ENCODE measurements at places on chromosomes 12 and 14.

- no peak overlapping the region for H3K27ac ChIP-seq
- H3K27me3 ChIP-seq, result peaks cover 4% of the 10 kb centered on the region
- H3K4me3 ChIP-seq, result no peak overlapping the region
- H3K36me3 ChIP-seq, result no peaks in the 10 kb centered on the region
Observed at GRCh38 chr14:100767003-100767787, 40.5 kb downstream of the DLK1 start.

DNA sequence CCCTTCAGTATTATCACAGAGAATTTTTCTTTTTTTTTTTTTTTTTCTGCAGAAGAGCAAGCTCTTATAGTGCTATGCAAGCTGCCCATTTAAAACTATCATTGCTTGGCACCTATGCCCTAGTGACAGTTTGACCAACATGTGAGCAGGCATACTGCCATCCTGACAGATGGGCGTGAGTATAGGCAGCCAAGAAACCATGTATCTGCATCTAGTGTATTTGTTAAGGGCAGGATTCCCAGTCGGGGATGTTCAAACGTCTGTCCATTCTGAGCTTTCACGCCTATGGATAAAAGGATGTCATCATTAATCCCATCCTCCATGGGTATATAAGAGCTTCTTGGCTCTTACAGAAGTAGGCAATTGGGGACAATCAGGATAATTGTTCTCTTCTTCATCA is 8.8 kb downstream of the VRK1 start:
- H3K36me3 ChIP-seq, result no peaks in the 10 kb centered on the region
- no peak overlapping the region for H3K27ac ChIP-seq
- H3K4me3 ChIP-seq, result no peak overlapping the region
- no peaks in the 10 kb centered on the region for H3K27me3 ChIP-seq
- no peaks in the 10 kb centered on the region for H3K4me1 ChIP-seq

DNA sequence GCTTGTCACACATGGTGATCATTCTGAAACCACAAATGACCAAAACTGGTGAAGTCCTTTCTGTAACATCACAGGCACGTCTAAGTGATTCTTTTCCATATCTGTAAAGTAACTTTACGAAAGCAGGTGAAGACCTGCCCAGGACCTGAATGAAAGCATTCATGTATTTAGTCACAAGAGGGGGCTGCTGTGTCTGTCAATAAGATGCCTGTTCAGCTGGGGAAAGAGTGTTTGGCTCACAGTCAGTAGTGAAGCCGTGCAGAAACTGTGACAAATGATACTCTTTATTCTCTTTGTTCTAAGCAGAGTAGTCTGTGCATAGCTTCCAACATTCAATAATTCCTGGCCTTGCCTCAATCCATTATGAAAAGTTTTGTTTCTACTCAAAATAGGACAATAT is 373.5 kb upstream of the OR4E1 start:
- no peaks in the 10 kb centered on the region for H3K36me3 ChIP-seq
- DNase-seq, result no peak
- H3K27ac ChIP-seq, result no peak overlapping the region
- no peak overlapping the region for H3K4me3 ChIP-seq
- no peaks in the 10 kb centered on the region for H3K4me1 ChIP-seq

DNA sequence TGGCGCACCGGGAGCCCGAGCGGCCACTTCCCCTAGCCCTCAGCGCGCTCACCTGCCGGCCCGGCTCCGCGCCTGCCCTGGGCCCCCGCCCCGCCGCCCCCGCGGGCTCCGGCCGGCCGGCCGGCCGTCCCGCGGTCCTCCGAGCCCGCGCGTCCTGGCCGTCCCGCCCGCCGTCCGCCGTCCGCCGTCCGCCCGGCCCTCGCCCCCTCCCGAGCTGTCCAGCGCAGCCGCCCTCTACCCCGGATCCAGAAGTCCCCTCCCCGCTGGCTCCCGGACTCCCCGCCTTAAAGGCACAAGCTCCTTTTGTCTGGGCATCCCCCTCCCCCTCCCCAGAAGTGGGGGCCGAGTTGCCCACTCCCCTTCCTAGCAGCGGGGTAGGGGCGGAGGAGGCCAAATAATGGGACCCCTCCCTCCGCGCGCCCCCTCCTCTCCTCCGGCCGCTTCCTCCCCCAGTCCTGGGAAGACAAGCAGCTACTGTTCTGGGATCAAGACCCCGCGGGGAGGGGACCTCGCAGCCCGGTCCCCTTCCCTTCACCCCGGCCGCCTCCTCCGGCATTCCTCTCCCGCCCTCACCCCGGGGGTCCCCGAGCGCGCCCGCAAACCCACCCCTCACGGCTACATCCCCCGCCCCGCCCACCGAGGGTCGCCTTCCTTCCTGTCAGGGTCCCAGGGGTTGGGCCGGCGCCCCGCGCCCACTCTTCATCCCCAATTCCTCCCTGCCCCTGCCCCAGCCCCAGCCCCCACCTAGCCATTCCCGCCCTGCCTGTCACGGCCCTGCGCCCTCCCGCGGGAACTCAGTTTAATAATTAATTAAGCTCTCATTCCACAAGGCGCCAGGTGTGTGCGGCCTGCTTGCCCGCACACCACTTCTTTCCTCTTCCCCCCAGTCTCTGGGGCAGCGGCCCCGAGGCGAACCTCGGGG is at the start of gene ADCY6:
ADCY6 (minus strand) TSS at position 236 of the 922 bp plus-strand sequence. CDS start 5,655 bp downstream, outside the sequence.
- peaks cover 12% of the 10 kb centered on the region for H3K4me1 ChIP-seq
- peak within 1 kb of the TSS; percentile 92 for H3K4me3 ChIP-seq
- peak; percentile 83 for DNase-seq
- H3K36me3 ChIP-seq, result no peaks in the 10 kb centered on the region
- H3K27me3 ChIP-seq, result no peaks in the 10 kb centered on the region

DNA sequence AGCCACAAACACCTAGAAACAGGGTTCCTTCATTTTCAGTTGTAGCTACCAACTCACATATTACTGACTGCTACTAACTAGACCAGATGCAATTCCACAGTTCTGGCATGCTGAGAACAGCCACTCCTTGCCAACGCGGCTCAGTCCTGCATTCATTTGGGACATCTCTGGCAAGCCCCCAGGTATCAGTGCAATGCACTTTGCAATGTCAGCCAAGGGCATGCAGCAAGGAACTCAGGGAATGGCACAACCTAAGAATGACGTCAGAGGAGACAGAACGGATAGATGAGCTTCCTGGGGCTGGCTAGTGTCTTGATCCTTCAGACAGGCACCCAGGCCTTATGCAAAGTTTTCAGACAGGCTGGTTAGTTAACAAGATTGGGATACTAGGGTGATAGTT is 29.6 kb downstream of the MAP3K9 start:
- DNase-seq, result no peak
- H3K27me3 ChIP-seq, result no peaks in the 10 kb centered on the region
- H3K36me3 ChIP-seq, result no peaks in the 10 kb centered on the region
- H3K27ac ChIP-seq, result no peak overlapping the region

DNA sequence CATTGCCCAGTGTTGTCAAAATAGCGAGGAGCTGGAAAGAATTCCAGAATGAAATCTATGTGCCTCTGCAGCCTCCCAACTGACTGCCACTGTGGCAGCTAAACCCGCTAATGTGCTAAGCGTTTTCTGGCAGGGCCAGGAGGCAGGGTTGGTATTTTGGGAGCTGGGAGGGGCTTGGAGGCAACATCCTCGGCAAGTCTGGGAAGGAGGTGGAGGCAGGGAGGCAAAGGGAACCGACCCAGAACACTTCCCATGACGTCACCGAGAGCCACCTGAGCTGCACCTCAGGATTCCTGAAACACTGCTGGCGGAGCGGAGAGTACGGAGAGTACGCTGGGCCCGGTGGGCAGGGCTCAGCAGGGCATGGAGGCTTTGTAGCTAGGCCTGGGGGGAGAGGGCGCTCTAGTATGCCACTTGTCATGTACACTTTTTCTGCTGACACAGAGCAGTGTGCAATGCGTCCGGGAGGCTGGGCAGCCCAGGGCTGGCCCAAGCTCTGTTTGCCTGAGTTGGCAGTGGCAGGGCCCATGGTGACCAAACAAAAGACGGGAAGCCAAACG is 81.5 kb downstream of the DPF3 start:
- no peaks in the 10 kb centered on the region for H3K36me3 ChIP-seq
- DNase-seq, result peak; percentile 76
- H3K27me3 ChIP-seq, result no peaks in the 10 kb centered on the region
- H3K4me1 ChIP-seq, result no peaks in the 10 kb centered on the region

GRCh38 chr14:54688229-54688628 is 121.3 kb downstream of the SAMD4A start:
- DNase-seq, result no peak
- no peaks in the 10 kb centered on the region for H3K4me1 ChIP-seq
- no peaks in the 10 kb centered on the region for H3K27me3 ChIP-seq
- no peaks in the 10 kb centered on the region for H3K36me3 ChIP-seq

- H3K27me3 ChIP-seq, result no peaks in the 10 kb centered on the region
- peak overlapping the region; percentile 72 for H3K27ac ChIP-seq
- peak overlapping the region; percentile 36 for H3K4me3 ChIP-seq
- H3K4me1 ChIP-seq, result no peaks in the 10 kb centered on the region
Observed at GRCh38 chr14:58752771-58753201, 115.0 kb downstream of the DACT1 start.

- H3K36me3 ChIP-seq, result no peaks in the 10 kb centered on the region
- H3K27ac ChIP-seq, result no peak overlapping the region
- DNase-seq, result no peak
- H3K4me1 ChIP-seq, result no peaks in the 10 kb centered on the region
Observed at GRCh38 chr14:27995691-27996090, 770.9 kb upstream of the FOXG1 start.

DNA sequence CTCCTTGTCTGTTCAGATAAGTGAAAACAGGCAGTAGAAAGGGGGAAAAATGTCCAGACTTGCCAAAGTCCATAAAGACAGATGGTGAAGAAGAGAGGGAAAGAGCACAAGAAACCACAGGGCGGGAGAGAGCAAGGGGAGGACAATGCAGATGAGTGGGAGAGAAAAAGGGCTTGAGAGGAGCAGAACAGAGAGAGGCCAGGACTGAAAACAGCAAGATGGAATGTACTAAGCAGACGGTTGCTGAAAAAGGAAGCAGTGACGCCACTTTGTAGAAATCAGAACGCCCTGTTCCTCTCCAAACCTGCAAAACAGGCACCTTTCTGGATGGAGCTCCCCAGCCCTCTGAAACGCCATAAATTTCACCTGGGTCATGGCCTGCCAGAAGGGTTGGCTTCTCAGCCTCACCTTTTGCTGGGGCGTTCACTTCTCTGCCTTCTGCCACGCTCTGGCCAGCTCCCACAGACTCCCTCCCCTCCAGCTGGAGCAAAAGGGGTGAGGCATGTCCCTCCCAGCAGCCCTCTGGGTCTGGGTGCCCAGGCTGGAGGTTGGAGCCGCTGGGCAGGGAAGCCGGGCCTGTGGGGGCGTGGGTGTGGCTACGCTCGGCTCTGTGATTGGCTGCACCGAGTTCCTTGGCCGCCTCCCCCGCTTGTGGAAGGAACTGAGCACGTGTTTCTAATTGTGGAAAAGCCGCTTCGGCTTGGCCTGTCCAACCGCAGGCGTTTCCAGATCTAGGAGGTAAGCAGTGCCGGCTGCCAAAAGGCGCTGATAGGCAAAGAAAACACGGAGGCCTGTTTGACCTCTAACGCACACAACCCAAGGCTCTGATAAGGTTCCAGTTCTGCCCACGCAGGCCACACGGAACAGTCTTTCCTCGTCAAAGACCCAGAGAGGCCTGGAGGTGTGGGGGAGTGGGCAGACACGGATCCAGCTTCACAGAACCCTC is 29.3 kb downstream of the SLC7A8 start:
- H3K4me1 ChIP-seq, result peaks cover 3% of the 10 kb centered on the region
- peak; percentile 90 for DNase-seq
- peak overlapping the region; percentile 96 for H3K27ac ChIP-seq
- no peaks in the 10 kb centered on the region for H3K27me3 ChIP-seq
- peak overlapping the region; percentile 48 for H3K4me3 ChIP-seq

DNA sequence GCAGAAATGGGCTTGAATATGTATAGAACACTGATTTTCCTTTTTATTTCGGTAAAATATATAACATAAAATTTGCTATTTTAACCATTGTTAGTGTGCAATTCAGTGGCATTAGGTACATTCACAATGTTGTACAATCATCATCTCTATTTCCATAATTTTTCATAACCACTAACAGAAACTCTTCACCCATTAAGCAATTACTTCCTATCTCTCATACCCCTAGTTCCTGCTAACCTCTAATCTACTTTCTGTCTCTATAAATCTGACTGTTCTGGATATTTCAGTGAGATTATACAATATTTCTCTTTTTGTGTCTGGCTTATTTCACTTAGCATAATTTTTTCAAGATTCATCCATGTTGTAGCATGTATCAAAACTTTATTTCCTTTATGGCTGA is 8.9 kb upstream of the RNF212B start:
- H3K36me3 ChIP-seq, result no peaks in the 10 kb centered on the region
- no peak for DNase-seq
- no peak overlapping the region for H3K4me3 ChIP-seq
- H3K27me3 ChIP-seq, result no peaks in the 10 kb centered on the region
- no peak overlapping the region for H3K27ac ChIP-seq

DNA sequence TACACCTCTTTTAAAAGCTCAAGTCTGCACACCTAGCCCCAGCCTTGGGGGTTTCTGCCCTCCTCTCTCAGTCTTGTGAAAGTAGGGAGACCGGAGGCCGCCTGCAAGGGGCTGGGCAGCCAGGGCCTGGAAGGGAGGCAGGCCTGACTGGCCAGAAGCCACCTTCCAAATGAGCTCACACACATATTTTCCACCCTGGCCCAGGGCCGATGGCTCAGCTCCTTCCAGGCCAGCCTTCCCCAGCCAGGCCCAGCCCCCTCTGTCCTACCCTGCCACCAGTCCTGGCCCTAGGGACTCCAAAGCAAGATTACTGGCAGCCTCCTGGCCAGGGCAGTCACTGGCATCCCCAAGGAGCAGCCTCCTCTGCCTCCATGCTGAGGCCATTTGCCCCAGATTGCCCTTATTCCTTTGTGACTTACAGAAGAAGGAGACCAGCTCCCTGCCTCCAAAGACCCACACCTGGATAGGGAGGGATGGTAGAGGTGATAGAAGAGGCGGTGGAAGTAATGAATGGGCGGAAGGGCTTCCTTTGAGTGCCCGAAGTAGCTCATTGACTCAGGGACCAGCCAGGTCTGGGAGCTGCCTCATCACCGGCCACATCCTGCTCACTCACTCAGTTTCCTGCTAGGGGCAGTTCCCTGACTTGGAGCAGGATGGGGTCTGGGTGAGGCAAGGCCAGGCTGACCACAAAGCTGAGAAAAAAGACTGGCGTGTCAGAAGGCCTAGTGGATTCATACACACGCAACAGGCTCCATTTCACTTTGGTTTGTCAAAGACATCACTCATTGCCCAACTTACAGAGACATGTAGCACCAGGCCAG is 14.8 kb downstream of the MMP14 start:
- H3K27ac ChIP-seq, result peak overlapping the region; percentile 91
- no peak overlapping the region for H3K4me3 ChIP-seq
- H3K4me1 ChIP-seq, result peaks cover 28% of the 10 kb centered on the region
- peak; percentile 88 for DNase-seq
- H3K36me3 ChIP-seq, result no peaks in the 10 kb centered on the region

DNA sequence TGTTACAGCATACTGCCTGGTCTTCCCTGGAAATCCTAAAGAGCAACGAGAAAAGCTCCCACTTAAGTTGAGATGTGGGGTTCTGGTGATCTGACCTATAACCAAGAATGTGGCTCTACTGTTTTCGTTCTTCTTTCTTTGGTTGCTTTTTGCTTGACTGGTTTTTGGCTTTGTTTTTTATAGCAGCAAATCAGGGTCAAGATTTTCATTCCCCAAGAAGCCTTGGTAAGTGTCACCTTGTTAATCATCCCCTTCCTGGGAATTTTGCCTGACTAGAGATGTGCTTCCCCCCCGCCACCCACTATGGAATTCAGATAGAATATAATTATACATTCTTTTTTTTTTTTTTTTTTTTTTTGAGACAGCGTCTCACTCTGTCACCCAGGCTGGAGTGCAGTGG is 116.7 kb upstream of the FOXN3 start:
- H3K27me3 ChIP-seq, result no peaks in the 10 kb centered on the region
- DNase-seq, result no peak
- H3K4me1 ChIP-seq, result no peaks in the 10 kb centered on the region
- H3K4me3 ChIP-seq, result no peak overlapping the region
- no peak overlapping the region for H3K27ac ChIP-seq

GRCh38 chr14:54901380-54902142 is 1.1 kb downstream of the GCH1 start:
- no peaks in the 10 kb centered on the region for H3K27me3 ChIP-seq
- H3K36me3 ChIP-seq, result no peaks in the 10 kb centered on the region
- peak overlapping the region; percentile 99 for H3K4me3 ChIP-seq
- peak; percentile 26 for DNase-seq
- no peaks in the 10 kb centered on the region for H3K4me1 ChIP-seq

All from breast epithelium (tissue), 4 donors.